ENCODE measurements at places on chromosomes 16 and 17.

GRCh38 chr17:35257208-35257659 lies 14.4 kb downstream of the SLFN5 start:
- DNase-seq = no peak

GRCh38 chr16:70294385-70295025 lies 4.5 kb upstream of the DDX19B start:
- no peak for DNase-seq

DNA sequence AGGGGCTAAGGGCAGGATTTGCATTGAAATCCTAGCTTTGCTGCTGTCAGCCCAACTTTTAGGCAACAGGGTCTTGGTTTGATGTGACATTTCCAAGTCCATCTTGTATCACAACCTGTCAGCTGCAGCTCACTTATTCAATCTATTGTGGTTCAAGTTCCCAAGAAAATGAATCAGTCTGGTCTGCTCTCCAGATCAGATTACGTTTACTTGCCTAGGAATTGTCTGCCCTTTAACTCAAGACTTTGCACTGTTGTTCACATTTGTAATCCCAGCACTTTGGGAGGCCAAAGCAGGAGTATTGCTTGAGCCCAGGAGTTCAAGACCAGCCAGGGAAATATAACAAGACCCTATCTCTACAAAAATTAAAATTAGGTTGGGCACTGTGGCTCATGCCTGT lies 10.0 kb downstream of the STX4 start:
- no peak for DNase-seq

GRCh38 chr17:22694362-22695227 lies 1002.3 kb downstream of the KCNJ18 start:
- DNase-seq = no peak

DNA sequence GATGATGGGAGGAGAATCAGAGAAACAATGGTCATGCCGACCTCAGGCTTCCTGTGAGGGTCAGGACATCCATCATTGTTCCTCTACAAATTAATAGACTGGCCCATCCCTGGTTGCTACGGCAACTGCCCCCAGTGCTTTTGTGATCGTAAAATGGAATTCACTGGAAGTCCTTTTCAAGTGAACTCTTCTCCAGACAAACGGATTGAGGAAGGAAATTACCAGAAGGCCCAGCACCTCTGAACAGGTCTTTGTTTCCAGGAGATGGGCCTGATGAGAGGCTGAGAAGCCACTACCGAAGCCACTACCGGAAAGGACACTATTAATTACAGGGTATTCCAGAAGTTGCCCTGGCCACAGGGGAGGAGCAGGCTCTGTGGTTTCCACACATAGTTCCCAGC lies 126.0 kb downstream of the MGAT5B start:
- no peak for DNase-seq
